ENCODE measurements at places on chromosomes 13 and 19.

- DNase-seq: no peak
Observed at GRCh38 chr19:47490847-47491246, 6.8 kb upstream of the KPTN start.

GRCh38 chr19:14434543-14435319, 1.6 kb downstream of the PKN1 start:
- peak; percentile 37 for DNase-seq

DNA sequence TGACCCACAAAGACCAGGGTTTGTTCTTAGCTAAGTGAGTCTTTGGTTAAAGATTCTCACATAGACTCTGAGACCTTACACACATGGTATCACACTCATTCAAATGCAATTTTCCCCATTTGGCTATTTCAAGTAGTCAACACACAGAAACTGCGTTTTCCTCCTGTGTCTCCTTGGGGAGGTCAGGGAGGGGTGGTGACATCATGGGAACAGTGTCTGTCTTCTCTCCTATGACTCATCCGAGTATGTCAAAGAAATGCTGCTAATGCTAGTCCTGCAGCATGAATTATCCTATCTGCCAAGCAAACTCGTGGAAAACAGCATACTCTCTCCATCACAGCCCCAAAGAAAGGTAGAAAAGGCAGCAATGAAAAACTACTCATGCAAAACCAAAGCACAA, 100.2 kb downstream of the ENOX1 start:
- DNase-seq: no peak

- DNase-seq: no peak
Observed at GRCh38 chr13:41554626-41555386, 97.5 kb downstream of the RGCC start.

GRCh38 chr13:50326811-50327210, 311.6 kb downstream of the KCNRG start:
- DNase-seq: no peak

GRCh38 chr13:44573071-44573470, 3.1 kb downstream of the TSC22D1 start:
- no peak for DNase-seq
